ENCODE measurements at places on chromosomes 7 and 10. TPM values are rescaled to one million over a fixed set of nuclear protein-coding genes. Genes with fewer than 3 reads are reported as not detected.
A peak's percentile ranks its signal among the peaks of the same experiment; 100 is the strongest.

DNA sequence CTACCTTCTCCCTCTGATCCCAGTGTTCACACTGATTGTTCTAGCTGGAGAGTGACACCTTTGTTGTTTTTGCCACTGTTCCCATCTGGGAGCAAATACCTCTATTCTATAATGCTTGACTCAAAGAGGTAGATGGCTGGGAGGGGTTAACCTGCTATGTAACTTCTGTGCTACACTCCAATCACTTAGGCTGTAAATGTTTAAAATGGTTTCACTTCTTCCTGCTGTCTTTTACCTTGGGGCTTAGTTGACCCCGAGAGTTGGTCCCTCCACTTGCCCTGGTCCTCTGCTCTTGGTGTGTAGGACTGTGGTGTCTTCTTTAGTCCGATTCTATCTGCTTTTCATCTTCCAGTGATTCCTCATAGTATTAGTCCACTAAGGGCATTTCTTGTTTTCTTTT lies 22.3 kb downstream of the KLHDC10 start:
- no peaks in the 10 kb centered on the region for H3K27me3 ChIP-seq
- H3K36me3 ChIP-seq, result no peaks in the 10 kb centered on the region
- H3K4me3 ChIP-seq, result no peak overlapping the region
- no peak for DNase-seq

- H3K4me3 ChIP-seq, result no peak overlapping the region
- peaks cover under 1% of the 10 kb centered on the region for H3K36me3 ChIP-seq
- no peak for DNase-seq
Observed at GRCh38 chr7:150992051-150992640, 1.3 kb downstream of the NOS3 start.

- DNase-seq, result no peak
- H3K27ac ChIP-seq, result no peak overlapping the region
- peaks cover 86% of the 10 kb centered on the region for H3K27me3 ChIP-seq
- no peaks in the 10 kb centered on the region for H3K36me3 ChIP-seq
- no peaks in the 10 kb centered on the region for H3K4me1 ChIP-seq
Observed at GRCh38 chr7:25870574-25870973, 281.4 kb upstream of the NFE2L3 start.

- peaks cover 16% of the 10 kb centered on the region for H3K4me1 ChIP-seq
- H3K4me3 ChIP-seq, result no peak overlapping the region
- no peaks in the 10 kb centered on the region for H3K27me3 ChIP-seq
- H3K27ac ChIP-seq, result peak overlapping the region; percentile 19
Observed at GRCh38 chr7:129643550-129644170, 32.1 kb downstream of the NRF1 start.

DNA sequence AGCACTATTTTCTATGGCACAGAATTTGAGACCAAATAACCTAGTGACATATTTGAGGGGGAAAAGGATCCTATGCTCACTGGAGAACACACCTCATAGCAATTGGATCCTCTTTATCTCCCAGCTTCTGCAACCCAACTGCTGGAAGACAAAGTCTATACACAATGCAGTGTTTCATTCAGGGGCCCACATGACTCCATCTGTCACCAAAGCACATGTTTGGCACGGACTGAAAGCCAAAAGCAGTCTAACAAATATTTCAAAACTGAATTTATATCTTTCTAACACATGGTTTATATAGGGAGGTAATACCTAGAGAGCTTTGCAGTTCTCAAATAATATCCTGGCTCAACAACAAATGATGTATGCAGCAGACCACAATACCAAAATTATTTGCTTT lies 39.2 kb downstream of the ADAM12 start:
- DNase-seq, result no peak
- no peak overlapping the region for H3K4me3 ChIP-seq
- no peaks in the 10 kb centered on the region for H3K36me3 ChIP-seq
- no peaks in the 10 kb centered on the region for H3K4me1 ChIP-seq

DNA sequence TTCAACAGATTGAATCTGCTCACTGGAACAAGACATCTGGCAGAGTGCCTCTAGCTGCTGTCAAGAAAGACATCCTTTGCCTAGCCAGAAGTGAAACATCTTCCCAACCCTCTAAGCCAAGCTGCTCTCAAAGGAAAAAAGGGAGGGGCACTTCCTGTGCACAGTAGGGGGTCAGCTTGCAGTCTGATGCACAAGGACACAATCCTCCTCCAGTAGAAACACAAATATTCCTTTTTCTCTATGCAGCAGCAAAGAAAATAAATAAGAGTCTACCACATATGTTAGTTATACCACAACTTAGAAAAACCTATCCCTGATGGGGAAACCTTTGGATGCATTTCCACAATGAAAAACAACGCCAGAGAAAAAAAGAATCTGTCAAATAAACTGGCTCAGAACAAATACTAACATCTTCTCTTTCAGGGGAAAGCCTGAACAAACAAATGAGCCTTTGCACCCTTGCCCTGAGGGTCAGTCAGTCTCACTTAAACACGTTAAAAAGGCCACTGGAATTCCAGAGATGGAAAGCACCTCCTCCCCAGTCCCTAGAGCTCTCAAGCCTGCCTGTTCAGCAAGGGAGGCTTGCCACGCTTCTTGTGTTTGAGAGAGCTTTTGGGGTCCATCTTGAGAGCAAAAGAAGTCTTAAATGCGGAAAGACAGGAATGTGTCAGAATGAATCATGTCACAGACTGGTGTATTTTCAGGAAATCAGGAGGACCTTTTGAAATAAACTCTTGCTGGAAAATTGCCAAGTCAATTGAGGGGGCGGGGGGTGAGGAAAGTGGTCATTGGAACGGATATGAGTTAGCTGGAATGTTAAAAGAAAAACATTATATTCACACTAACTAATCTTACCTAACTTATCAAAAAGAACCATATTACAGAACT lies 7.5 kb downstream of the LAMB1 start:
- no peaks in the 10 kb centered on the region for H3K27me3 ChIP-seq
- peak overlapping the region; percentile 99 for H3K27ac ChIP-seq
- no peak overlapping the region for H3K4me3 ChIP-seq
- peak; percentile 99 for DNase-seq
- H3K36me3 ChIP-seq, result peaks cover 44% of the 10 kb centered on the region

SVIL gene
- 85.1 TPM for total RNA-seq
